Omental fat pad (tissue), 4 donors: ENCODE measurements at places on chromosomes 4 and X.

GRCh38 chr4:138833974-138834373 lies 181.6 kb upstream of the NOCT start:
- DNase-seq = no peak

DNA sequence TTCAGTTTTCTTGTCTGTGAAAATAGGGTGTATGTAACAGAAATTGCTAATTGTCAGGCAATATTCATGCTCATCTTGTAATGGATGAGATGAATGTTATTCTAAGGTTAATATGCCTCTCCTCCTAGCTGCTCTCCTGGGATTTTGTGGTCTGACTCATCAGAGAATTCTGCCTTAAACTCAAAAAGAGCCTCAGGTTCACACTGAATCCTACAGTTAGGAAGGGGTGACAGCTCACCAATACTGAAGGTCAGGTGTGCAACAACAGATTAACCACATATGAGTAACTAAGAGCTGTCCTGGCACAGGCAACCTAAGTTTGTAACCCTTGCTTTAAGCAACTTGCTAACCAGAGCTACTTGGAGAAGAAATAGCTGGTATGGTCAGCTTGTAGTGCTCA lies 197.7 kb downstream of the SPATA18 start:
- DNase-seq = no peak

GRCh38 chrX:19956923-19957322 lies 33.9 kb downstream of the BCLAF3 start:
- DNase-seq = no peak

DNA sequence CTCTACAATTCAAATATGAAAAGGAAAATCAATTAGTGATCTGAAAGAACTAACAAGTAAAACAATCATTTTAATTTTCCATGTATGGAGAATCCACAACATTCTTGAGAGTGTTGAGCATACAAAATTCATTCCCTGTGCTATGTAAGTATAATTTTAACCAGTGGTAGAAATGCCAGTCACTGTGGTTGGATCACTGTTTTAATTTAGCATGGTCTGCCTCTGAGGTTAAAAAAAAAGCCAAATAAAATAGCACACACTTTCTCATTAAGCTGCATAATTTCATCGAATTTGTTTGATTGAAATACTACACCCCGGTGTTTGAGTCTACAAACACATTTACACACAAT lies 185.5 kb upstream of the STS start:
- no peak for DNase-seq

GRCh38 chr4:72360075-72360474 lies 208.9 kb downstream of the ADAMTS3 start:
- DNase-seq = no peak

DNA sequence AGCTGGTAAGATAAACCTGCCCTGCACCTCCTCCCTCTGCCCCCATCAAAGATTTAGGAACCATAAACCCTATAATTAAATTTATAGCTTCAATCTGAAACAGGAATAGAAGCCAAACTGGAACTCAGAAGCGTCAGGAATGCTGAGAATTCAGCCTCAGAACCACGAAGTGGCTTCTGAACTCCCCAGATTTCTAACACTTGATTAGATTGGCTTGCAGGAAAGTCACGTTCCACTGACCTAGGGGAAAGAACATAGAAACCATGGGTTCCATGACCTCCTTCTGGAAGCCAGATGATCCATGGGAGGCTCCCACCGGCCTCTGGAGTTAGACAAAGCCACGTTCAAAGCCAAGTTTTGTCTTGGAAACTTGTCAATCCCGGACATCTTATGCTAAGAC lies 356.5 kb downstream of the MID1IP1 start:
- DNase-seq = no peak

DNA sequence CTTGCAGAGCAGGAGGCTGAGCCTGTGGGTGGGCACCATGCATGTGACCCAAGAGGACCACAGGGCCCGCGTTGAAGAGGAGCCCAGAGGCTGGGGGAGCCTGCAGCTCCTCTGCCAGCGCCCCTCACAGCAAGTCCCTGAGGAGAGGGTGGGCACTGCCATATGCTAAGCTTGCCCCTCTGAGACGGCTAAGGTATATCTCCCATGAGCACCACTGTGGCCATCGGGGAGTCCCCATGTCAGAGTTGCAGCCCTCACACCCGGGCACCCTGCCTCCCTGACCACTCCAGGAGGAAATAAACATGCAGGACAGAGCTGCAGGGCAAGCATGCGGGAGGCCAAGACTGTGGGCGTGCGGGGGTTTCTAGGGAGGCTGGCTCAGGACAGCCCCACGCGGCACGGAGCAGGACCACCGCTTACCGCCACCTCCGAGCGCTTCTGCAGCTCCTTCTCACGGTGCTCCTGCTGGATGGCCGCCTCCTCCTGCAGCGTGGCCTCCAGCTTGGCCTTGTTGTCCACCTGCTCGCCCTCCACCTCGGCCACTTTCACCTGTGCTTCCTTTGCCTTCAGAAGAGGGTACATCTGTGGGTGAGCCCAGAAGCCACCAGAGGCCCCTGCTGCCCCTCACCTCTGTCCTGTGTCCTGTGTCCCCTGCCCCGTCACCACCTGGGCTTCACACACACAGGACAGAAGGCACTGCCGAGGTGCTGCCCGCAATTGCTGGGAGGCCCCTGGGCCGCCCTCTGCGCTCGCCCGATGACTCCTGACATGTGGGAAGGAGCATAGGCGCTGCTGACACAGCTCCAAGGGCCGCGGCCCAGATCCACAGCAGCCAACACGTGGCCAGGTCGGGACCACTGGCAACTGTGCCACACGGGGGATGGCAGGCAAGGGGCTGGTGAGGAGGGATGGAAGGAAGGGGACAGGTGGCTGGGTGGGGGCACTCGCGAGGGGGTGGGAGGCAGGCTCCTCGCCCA lies 29.8 kb downstream of the FGFR3 start:
- no peak for DNase-seq

DNA sequence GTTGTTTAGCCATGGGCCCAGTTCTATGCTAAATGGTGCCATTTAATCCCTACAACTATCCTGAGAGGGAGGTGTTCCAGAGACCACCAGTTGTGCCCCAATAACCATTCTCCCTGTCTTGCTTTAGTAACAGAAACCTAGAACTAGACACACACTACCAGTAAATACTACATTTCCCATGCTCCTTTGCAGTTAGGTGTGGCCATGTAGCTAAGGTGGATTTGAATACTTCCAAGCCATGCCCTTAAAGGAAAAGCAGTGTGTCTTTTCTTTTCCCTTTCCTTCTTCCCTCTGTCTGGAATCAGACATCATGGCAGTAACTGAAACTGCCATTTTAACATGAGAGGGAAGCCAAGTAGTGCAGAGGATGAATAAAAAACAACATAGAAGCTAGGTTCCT lies 90.9 kb upstream of the TMEM33 start:
- no peak for DNase-seq
